ENCODE measurements at places on chromosomes 1 and 21.

GRCh38 chr21:44893278-44893556 lies 19.7 kb upstream of the PTTG1IP start:
- DNase-seq = no peak

- peak; percentile 57 for DNase-seq
Measured at GRCh38 chr1:153355445-153356071, 2.1 kb upstream of the S100A9 start.

DNA sequence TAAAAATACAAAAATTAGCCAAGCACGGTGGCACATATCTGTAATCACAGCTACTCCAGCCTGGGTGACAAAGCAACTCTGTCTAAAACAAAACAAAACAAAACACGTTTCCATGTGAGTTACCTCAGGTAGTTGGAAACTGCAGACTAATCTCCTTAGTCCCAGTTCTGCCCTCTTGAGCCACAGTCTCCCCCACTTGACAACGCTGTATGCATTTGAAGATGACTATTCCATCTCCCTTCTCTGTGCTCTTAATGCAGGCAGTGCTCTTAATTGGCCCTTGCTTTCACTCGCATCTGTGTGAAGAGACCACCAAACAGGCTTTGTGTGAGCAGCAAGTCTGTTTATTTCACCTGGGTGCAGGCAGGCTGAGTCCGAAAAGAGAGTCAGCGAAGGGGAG lies 19.6 kb upstream of the DHCR24 start:
- no peak for DNase-seq

DNA sequence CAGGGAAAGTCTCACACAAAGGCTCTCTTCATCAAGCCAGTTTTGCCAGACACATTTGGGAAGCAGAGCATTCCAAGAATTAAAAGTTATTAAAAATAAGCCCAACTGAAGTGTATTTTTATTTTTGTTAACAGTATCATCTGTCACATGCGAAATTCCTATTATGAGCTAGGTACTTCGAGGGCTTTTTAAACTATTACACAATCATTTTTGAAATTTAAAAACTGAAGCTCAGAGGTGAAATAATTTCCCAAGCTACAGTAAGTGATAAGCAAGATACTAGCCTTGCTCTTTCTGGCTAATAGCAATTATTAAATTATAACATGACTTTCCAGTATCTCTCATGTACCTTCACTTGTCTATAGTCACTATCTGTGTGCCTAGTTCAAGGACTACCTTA lies 12.0 kb upstream of the NRAS start:
- no peak for DNase-seq

DNA sequence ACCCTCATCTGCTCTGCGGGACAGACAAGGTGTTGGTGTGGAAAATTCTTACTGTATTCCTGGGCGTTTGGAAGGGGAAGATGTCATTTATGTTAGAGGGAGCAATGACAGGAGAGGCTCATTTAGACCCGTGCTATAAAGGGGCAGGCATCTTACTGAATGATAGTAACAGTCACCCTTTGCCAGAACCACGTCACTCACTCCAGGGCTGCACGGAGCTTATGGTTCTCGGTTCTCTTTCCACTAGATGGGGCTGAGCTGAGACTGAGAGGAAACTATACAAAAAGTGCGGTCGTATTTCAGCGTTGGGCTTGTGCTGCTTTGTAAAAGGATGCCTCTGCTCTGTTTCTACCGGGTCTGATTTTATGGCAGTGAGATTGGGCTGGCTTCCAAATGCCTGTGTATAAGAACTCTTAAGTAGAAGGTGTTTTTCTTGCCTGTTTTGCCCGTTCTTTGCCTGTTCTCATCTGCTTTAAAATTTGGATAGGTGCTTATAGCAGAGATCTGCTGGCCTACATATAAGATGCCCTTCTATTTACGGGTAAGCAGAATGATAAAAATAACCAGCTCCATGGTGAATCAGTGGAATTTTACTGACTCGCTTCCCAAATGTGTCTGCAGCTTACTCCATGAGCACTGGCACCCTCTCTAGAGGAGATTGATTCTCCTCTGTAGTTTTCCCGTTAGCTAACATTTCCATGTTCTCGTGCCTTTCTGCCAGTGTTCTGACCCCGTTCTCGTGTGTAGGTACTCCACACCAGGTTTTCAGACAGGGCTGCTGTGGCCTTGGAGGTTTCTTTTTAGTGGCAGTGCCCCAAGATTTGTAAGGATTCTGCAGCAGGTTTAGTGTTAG lies 55.9 kb downstream of the MRPS6 start:
- peak; percentile 56 for DNase-seq

- peak; percentile 78 for DNase-seq
Measured at GRCh38 chr1:203558064-203558760, 64.3 kb downstream of the OPTC start.

GRCh38 chr1:180633057-180634056 lies 1.5 kb downstream of the XPR1 start:
- DNase-seq = peak; percentile 33

DNA sequence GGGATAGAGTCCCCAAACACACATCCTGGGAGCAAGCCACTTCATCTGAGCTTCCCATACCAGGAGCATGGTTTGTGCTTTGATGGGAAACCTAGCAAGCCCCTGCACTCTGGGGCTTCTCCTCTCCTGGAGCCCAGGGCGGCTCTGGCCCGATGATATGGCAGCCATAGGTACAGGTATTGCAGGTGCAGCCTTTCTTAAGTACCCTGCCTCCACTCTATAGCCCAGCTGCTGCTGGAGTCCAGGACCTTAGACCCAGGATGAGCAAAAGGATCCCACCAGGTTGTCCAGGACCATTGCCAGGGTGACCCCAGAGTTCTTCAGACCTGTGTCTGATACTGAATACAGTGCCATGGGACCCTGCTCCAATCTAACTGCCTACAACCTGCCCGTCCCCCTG lies 4.2 kb downstream of the C1orf226 start:
- no peak for DNase-seq

GRCh38 chr21:20329636-20330035 lies 668.6 kb upstream of the NCAM2 start:
- DNase-seq = no peak

- no peak for DNase-seq
Measured at GRCh38 chr1:174913225-174913903, 86.4 kb upstream of the CACYBP start.

- DNase-seq = no peak
Measured at GRCh38 chr21:37357691-37358090, 8.9 kb upstream of the DYRK1A start.

- peak; percentile 23 for DNase-seq
Measured at GRCh38 chr1:66542811-66543767, 9.1 kb downstream of the SGIP1 start.

DNA sequence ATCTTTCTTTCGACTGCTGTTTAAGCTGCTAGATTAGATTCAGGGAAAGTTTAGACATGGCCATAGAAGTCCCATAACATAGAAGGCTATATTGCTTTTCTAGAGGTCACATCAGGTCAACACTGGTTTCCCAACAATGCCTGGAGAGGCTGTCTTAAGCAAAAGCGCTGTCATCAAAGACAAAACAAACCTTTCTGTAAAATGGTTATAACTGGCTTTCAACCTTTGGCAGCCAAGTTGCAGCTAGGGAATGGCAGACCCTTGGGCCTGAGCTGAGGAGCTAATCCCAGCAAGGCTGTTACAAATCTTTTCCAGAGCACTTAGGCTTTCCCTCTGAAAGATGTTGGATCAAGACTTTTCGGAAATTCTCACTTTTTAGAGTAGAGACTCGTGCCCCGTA lies 11.2 kb upstream of the ABCA4 start:
- DNase-seq = no peak

DNA sequence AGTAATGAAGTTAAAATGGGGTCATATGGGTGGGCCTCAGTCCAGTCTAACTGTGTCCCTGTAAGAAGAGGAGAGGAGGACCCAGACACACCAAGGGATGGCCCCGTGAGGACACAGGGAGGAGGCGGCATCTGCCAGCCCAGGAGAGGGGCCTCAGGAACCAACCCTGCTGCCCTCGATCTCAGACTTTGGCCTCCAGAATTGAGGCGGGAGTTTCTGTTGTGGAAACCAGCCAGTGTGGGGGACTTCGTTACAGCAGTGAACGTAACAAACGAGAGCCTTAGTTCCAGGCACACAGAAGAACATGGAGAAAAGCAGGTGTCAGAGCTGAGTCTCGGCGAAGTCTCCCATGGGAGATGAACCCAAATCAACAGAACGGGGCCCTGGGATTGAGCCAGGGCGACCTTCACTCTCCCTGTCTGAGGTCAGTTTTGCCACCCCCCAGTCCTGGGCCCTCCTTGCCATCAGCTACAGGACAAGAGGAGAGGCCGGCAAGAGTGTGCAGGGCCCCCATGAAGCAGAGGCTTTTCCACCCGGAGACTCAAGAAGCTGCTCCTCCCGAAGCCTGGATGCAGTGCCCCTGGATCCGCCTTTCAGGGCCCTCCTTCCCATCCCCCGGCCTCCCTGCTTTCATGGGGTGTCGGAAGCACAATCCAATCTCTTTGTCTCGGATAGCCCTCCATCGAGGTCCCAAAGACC lies 36.6 kb downstream of the TFF3 start:
- DNase-seq = no peak

- DNase-seq = no peak
Measured at GRCh38 chr1:31792116-31792515, 23.7 kb downstream of the SPOCD1 start.

GRCh38 chr21:45283035-45283610 lies 4.6 kb downstream of the POFUT2 start:
- no peak for DNase-seq

- peak; percentile 69 for DNase-seq
Measured at GRCh38 chr1:36134505-36135329, 9.7 kb upstream of the COL8A2 start.

DNA sequence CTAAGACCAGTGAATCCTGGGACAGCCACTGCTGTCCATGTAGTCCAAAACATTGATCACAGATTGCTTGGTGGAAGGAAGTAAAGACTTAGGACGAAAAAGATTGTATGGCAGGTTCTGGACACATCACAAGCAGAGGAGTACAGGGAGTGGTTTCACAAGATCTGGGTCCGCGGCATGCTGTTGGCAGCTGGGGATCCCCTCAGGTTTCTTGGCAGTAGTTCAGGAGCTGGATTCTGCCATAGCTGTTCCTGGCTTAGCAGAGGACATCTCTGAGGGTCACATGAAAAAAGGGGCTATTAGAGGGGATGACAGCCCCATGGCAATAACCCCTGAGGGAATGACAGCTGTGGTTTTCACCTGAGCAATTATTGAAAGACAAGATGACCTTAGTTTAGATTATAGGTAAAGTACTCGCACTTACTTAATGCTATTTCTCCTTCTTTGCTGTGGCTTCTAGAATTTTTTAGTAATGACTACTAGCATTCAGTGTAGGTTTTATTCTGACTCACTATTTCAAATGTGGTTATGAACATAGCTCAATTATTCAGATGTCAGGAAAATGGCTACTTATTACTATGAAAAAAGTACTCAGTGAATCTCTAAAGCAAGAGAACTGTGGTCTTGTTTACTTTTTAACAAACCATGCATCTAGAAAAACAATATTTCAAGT lies 8.2 kb downstream of the KRTAP27-1 start:
- no peak for DNase-seq

DNA sequence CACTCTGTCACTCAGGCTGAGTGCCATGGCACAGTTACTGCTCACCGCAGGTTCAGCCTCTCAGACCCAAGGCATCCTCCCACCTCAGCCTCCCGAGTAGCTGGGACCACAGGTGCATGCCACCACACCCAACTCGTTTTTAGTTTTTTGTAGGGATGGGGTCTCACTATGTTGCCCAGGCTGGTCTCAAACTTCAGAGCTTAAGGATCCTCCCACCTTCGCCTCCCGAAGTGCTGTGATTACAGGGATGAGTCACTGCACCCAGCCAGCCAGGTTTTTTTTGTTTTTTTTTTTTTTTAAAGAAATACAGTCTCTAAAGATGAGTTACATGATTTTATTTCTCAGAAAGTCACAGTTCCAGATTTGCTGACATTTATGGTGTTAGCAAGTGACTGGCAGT lies 29.0 kb downstream of the BACE2 start:
- DNase-seq = no peak

DNA sequence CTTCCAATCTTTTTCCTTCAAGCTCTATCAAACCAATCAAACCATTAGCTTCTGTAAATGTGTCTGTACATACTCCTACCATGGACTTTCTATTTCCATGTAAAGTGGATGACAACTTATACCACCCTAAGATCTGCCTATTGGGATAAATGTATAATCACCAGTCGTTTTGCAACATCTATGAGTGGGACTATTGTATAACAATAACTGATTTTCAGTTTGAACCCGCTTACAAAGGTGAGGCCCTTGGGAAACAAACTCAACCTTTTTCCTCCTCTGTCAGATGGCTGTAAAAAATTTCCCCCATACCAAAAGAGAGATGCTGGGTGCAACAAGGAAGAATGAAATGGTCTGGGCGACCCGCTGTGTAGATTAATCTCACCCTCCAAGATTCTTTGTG lies 399.1 kb upstream of the ADAMTS5 start:
- DNase-seq = no peak

GRCh38 chr21:35048183-35048601 lies 910 bp downstream of the RUNX1 start:
- DNase-seq = no peak

DNA sequence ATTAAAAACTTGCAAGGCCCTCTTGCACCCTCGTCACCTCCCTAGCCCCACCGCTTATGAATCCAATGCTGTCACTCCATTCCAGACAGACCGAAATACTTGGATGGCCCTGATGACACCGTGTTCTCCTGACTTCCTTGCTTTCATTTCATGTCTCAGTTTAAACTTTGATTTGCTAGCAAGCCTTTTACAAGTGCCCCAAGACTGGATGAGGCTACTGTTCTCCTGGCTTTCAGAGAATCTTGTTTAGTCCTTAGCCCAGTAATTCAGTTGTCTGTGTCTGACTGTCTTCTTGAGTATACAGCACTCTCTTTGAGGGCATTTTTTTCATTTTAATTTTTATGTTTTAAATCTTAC lies 824 bp upstream of the IFI44L start:
- no peak for DNase-seq
